ENCODE measurements at places on chromosomes 2 and 18. TPM values are rescaled to one million over a fixed set of nuclear protein-coding genes. Genes with fewer than 3 reads are reported as not detected.

GRCh38 chr18:46676182-46676835 lies 19.3 kb upstream of the LOXHD1 start:
- peaks cover 13% of the 10 kb centered on the region for H3K4me1 ChIP-seq
- DNase-seq, result no peak
- H3K4me3 ChIP-seq, result no peak overlapping the region
- no peaks in the 10 kb centered on the region for H3K27me3 ChIP-seq

GRCh38 chr2:101698014-101698843 lies 722 bp downstream of the MAP4K4 start:
- peaks cover 14% of the 10 kb centered on the region for H3K4me1 ChIP-seq
- H3K27me3 ChIP-seq, result peaks cover 3% of the 10 kb centered on the region
- H3K36me3 ChIP-seq, result peaks cover 18% of the 10 kb centered on the region
- no peak overlapping the region for H3K27ac ChIP-seq

DNA sequence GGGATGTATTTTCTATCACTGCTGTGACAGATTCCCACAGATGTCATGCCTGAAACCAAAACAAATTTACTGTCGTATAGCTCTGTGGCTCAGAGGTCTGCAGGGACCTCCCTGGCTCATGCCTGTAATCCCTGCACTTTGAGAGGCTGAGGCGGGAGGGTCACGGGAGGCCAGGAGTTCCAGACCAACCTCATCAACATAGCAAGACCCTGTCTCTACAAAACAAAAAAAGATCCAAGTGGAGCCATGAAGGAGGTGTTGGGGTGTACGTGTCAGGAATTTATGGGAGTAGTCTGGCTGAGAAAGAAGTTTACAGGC lies 51.0 kb upstream of the FAHD2A start:
- no peak overlapping the region for H3K4me3 ChIP-seq
- no peak for DNase-seq
- peaks cover 28% of the 10 kb centered on the region for H3K27me3 ChIP-seq

DNA sequence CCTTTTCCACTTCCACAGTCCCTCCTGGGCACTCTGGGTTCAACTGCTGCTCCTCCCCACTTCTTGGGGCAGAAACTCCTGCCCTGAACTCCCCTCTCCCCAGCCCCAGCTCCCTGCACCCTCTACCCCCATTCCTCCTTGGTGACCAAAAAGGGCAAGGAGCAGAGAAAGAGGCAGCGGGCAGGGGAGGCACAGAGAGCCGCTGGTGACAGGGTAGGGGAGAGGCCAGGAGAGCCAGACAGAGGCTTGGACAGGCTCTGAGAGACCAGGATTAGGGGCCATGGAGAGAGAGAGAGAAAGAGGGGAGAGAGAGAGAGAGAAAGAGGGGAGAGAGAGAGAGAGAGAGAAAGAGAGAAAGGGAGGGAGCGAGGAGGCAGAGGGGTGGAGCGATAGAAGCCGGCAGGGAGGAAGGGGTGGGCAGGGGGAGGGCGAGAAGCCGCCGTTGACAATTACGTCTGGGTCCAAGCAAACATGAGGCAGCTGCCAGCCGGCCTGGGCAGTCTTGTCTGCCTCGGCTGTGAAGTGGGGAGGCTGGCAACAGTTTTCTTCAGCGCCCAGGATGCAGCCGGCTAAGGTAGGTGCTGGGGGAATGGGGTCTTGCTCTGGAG lies at the start of gene KCNIP3:
KCNIP3 (plus strand) TSS at position 468 of the 608 bp plus-strand sequence; CDS start at position 560, 92 bp downstream.
- no peak for DNase-seq
- no peaks in the 10 kb centered on the region for H3K36me3 ChIP-seq
- H3K27me3 ChIP-seq, result peaks cover 7% of the 10 kb centered on the region
- H3K4me3 ChIP-seq, result no peak within 1 kb of the TSS

DNA sequence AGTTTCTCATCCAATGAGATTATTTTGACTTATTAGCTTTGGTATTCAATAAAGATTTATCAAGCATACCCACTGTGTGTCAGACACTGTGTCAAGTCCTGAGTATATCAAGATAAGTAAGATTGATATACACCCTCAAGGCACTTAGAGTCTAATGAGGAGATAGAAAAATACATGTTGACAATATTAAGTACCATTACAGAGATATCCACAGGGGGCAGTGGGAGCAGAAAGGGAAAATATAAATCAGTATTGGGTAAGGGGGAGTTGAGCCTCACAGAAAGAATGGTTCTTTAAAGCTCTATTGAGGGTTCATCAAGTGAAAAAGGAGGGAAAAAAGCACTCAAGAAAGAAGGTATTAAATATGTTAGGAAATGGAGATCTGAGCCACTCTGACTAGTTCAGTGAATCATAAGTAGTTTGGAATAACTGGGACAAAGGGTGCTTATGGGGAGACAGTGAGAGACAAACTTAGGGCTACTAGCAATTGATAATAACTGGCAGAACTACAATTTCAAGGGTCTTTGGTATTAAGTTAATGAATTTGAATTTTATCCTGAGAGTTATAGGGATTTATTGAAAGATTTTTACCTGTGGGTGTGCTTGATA lies 45.5 kb upstream of the SLC8A1 start:
- no peak overlapping the region for H3K4me3 ChIP-seq
- H3K4me1 ChIP-seq, result no peaks in the 10 kb centered on the region
- peaks cover 3% of the 10 kb centered on the region for H3K27me3 ChIP-seq
- DNase-seq, result no peak

DNA sequence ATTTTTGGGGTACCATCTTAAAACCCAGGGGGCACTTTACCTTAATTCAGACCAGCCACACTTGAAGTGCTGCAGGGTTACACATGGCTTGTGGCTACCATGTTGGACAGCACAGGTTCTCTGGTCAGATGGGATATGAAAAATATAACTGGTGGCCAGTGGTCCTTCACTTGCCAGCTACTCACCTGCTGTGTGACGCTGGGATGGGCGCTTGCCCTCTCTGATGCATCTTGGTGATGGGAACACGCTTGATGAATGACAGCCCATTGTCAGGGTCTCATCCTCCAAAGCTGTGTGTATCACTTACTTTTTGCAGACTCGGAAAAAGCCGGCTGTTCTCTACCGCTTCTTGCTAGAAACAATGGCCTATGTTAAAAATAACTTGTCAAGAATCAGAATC lies 22.5 kb downstream of the HJURP start:
- H3K36me3 ChIP-seq, result peaks cover 18% of the 10 kb centered on the region
- H3K27ac ChIP-seq, result no peak overlapping the region
- no peaks in the 10 kb centered on the region for H3K27me3 ChIP-seq
- no peak for DNase-seq
- no peaks in the 10 kb centered on the region for H3K4me1 ChIP-seq

DNA sequence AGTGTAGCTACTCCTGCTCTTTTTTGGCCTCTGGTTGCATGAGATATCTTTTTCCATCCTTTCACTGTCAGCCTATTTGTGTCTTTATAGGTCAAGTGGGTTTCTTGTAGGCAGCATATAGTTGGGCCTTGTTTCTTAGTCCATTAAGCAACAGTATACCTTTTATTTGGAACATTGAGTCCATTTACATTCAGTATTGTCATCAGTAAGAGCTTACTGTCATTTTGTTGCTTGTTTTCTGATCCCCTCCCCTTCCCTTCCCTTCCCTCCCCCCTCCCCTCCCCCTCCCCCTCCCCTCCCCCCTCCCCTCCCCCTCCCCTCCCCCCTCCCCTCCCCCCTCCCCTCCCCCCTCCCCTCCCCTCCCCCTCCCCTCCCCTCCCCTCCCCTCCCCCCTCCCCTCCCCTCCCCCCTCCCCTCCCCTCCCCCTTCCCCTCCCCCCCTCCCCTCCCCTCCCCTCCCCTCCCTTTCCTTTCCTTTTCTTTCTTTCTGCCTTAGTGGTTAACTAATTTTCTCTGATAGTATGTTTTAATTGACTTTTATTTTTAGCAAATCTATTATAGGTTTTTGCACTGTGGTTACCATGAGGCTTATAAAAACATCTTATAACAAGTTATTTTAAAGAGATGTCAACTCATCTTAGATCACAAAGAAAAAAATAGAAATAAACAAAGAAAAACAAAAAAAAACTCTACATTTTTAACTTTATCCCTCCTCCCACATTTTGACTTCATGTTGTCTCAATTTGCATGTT lies 13.2 kb upstream of the DCDC2C start:
- no peaks in the 10 kb centered on the region for H3K4me1 ChIP-seq
- H3K27me3 ChIP-seq, result peaks cover 18% of the 10 kb centered on the region
- H3K27ac ChIP-seq, result no peak overlapping the region
- H3K36me3 ChIP-seq, result no peaks in the 10 kb centered on the region
- H3K4me3 ChIP-seq, result no peak overlapping the region

- H3K4me3 ChIP-seq, result no peak overlapping the region
- peaks cover 31% of the 10 kb centered on the region for H3K36me3 ChIP-seq
- H3K4me1 ChIP-seq, result peaks cover 4% of the 10 kb centered on the region
- H3K27me3 ChIP-seq, result no peaks in the 10 kb centered on the region
- DNase-seq, result no peak
Observed at GRCh38 chr2:74867841-74868658, 34.1 kb downstream of the HK2 start.

- H3K4me3 ChIP-seq, result no peak overlapping the region
- no peaks in the 10 kb centered on the region for H3K27me3 ChIP-seq
- H3K4me1 ChIP-seq, result no peaks in the 10 kb centered on the region
Observed at GRCh38 chr2:58650781-58651180, 409.7 kb upstream of the FANCL start.

- DNase-seq, result no peak
- no peak overlapping the region for H3K4me3 ChIP-seq
- H3K36me3 ChIP-seq, result no peaks in the 10 kb centered on the region
Observed at GRCh38 chr2:2904721-2905350, 472.8 kb downstream of the EIPR1 start.

DNA sequence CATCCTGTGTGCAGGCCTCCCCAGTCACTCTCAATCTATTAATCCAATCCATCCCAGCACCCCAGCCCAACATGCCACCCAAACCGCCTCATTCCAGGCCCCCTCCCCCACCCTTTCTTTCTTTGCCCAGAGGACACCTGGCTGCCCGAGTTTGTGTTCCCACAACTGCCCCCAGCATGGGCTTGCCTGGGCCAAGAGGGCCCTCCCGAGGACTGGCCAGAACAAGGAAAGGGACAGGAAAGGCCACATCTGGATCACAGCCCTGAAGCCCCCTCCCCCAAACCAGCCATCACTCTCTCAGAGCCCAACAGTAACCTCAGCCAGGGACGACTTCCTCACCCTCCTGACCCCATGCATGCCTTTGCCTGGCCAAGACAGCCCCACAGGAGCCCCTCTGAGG lies 1.2 kb downstream of the TNS1 start:
- peaks cover 4% of the 10 kb centered on the region for H3K27me3 ChIP-seq
- peaks cover 2% of the 10 kb centered on the region for H3K4me1 ChIP-seq
- no peak overlapping the region for H3K4me3 ChIP-seq
- no peak for DNase-seq

- H3K4me1 ChIP-seq, result no peaks in the 10 kb centered on the region
- H3K27me3 ChIP-seq, result peaks cover 60% of the 10 kb centered on the region
- no peak for DNase-seq
Observed at GRCh38 chr2:232385660-232386489, 7.3 kb downstream of the ALPP start.

The NTSR2 gene
- total RNA-seq, result not detected

The GPR45 gene
- total RNA-seq, result not detected

The ANKRD53 gene
- total RNA-seq, result 0.21 TPM

The CFAP65 gene
- not detected for total RNA-seq

The ERICH2 gene
- total RNA-seq, result not detected

The FOXD4L1 gene
- 0.16 TPM for total RNA-seq

The C1QL2 gene
- not detected for total RNA-seq

The FIGN gene
- total RNA-seq, result not detected

The TMEM17 gene
- total RNA-seq, result 0.25 TPM

The COPS9 gene
- 155 TPM for total RNA-seq

The GALNT5 gene
- total RNA-seq, result not detected

The CD8B gene
- 268 TPM for total RNA-seq

The DCDC2C gene
- not detected for total RNA-seq
